ENCODE measurements at places on chromosomes 4 and X.

GRCh38 chrX:112668476-112669409 is 11.0 kb downstream of the LHFPL1 start:
- no peak for DNase-seq

DNA sequence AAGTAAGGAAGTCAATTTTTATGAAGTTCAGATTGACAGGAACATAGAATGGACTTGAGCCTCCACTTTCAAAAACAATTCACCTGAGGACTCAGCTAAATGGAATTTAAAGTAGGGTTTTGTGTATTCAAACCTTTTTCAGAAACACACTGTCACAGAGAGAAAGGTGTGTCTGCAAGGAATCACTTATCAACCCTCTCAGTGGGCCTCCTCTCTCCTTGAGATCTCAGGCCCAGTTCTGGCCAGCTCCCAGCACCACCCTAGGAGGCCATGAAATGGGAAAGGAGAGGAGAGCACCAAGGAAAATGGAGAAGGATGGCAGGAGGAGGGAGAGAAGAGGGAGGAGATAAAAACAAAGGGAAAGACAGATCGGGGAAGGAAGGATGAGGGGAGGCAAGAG is 28.6 kb downstream of the TMEM255A start:
- DNase-seq, result no peak

DNA sequence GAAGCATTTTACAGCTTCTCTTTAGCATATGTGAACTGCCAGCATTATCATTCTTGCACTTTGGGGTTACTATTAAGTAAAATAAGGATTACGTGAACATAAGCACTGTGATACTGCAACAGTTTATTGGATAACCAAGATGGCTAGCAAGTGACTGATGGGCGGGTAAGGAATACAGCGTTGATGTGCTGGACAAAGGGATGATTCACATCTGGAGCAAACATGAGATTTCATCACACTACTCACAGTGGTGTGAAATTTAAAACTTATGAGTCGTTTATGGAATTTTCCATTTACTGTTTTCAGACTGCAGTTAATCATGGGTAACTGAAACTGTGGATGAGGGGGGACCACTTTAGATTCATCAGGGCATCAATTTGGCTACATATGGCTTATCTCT is 16.0 kb downstream of the NBDY start:
- no peak for DNase-seq

DNA sequence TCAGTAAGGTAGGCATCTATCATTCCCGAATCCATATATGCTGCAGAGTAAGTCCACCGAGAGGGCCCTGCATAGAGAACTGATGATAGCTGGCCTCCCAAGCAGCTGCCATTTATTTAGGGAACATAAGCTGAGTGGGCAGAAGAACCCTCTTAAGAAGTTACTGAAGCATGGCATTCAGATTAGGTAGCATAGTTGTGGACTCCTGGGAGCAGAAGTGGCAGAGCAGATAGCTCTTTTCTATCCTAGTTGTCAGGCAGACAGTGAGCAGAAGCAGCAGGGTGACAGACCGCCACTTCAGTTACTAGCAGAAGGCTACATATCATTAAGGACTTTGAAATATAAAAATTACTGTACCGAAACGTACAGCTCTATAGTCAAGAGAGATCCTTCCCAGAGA is 454.7 kb downstream of the PPP4R3C start:
- DNase-seq, result no peak

- no peak for DNase-seq
Observed at GRCh38 chr4:155208258-155209054, at the start of gene NPY2R. Gene NPY2R, plus strand, starts transcription at chr4:155208636. Its CDS starts 5,304 bp downstream, at chr4:155213940.

DNA sequence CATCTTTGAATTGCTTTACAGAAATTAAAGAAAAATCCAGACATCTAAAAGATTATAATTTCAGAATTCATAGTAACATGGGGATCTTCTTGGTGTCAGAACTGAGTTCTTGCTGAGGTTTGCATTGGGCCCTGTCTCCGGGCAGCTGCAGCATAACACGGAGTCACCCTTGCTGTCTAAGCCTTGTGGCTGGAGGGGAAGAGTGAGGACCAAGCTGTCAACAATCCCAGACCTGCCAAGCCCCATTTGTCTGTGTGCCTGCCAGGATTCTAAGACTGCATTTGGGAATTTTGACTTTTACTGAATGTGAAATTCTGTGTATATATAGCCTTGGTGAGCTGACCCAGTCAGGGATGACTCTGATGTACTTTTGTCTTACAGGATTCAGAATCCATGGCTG is 25.2 kb upstream of the NAP1L5 start:
- DNase-seq, result no peak

DNA sequence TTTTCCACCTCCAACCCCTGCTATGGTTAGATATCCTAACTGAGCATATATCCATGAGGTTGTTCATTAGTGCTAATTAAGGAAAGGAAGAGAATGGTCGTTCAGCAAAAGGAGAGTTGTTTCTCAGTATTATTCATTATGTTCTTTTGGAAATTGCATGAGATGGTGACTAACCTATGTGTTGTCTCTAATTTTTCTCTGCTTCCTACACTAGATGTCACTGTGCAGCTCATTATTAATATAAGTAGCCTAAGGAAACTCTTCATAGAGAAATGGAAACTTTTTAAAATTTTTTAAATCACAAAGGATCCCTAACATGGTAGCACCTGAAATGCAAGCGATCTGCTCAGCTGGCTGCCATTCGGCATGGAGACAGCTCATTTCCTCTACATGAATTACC is 67.7 kb upstream of the FAM9A start:
- DNase-seq, result no peak

DNA sequence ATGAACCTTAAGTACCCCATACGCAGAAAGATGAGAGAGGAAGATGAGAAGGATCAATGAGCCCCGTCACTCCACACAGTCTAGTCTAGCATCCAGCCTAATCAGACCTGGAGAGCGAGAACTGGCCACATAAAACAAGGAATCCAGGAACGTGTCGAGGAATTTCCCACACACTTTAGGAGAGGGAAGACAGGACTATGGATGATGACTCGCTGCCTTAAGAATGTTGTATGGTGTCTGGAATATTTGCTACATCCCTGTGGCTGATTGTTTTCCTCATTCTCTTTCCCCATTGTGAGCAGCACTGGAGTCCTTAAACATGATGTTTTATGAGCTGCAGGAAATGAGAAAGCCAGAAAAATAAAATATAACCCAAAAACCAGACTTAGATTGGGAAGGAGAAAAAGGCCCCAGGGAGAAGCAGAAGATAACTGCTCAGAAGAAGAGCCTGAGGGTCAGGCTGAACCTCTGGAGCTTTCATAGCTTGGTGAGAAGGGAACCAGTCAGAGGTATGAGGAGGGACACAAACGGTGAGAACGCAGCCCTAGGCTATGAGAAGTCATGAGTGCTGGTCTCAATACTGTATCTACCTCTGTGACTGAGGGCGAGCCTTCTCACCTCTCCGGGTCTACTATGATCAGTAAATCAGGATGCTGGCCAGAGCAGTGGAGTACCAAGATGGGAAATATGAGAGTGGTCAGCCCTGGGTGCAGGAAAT is 139.5 kb upstream of the NOCT start:
- no peak for DNase-seq

- DNase-seq, result no peak
Observed at GRCh38 chr4:870951-871350, 45.0 kb upstream of the CPLX1 start.

- DNase-seq, result no peak
Observed at GRCh38 chrX:121169099-121170035, 122.0 kb downstream of the GLUD2 start.

DNA sequence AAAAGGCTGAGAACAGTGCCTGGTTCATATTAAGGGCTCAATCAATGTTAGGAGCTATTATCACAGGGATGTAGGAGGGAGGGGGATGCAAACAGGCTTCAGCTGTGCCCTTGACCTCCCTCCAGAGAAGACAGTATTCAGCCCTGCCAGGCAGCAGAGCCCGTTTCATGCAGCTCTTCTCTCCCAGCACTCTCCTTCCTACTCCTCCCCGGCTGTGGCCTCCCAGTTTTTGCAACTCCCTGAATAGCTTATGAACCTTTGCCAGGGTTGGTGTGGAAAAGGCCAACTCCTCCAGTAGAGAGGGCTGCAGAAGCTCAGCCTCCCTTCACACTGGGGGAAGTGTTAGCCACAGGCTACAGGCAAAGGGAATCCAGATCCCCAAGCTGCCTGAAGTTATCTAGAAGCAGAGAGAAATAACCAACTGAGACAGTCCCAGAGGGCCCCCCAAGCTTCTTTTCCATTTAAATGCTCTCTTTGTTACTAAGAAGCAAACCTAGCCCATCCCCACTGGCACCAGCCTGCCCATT is 31.7 kb upstream of the APLN start:
- DNase-seq, result no peak

- DNase-seq, result no peak
Observed at GRCh38 chrX:47296766-47297365, 64.1 kb downstream of the USP11 start.

DNA sequence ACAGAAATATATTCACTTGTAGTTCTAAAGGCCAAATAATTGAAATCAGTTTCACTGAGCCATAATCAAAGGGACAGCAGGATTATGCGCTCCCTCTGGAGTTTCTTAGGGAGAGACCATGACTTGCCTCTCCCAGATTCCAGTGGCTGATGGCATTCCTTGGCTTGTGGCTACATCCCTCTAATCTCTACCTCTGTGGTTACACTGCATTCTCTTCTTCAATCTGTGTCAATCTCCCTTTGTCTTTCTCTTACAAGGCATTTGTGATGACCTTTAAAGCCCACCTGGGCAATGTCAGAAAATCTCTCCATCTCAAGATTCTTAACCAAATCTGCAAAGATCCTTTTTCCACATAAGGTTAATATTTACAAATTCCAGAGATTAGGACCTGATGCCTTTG is 260.2 kb downstream of the UNC5C start:
- DNase-seq, result no peak

- DNase-seq, result no peak
Observed at GRCh38 chrX:19960913-19961312, 29.9 kb downstream of the BCLAF3 start.
